ENCODE measurements at places on chromosomes 7 and 10. TPM values are rescaled to one million over a fixed set of nuclear protein-coding genes. Genes with fewer than 3 reads are reported as not detected.

DNA sequence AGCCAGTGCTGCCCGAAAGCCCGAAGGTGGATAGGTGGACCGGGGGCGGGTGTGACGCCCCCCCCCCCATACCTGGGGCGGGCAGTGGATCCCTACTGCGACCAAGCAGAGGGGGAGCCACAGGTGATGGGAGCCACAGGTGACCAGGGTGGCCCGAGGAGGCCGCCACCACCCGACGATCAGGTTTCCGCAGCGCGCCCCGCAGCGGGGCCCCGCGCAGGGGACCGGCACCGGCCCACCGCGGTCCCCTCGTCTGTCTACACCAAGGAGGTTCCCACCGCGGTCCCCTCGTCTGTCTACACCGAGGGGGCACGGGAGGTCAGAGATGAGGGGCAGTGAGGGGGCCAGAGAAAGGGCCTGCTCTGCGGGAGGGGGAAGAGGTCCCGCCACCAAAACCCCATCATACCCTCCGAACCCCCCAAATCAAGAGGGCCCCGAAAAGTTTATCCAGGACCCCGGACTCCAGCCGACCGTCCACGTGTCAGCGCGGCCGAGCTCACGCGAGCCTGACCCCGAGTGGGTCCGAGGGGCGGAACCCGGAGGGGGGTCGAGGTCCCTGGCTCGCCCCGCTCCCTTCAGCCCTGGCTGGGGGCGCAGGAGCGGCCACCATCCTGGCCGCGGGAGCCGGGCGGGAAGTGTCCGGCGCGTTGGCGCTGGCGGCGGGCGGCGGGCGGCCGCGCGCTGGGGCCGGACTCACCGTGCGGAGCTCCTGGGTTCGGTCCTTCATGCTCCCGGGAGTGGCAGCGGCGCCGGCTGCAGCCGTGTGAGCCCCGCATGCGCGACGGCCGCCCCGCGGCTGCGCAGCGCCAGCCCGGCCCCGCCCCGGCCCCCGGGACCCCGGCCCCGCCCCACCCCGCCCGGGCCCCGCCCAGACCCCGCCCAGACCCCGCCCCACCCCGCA lies at the start of gene STX1A:
TSS of gene STX1A (minus strand) at position 765 of the 901 bp plus-strand sequence. CDS start at position 727, 38 bp downstream.
- no peak for DNase-seq

The NRP1 gene
- polyA plus RNA-seq = 158 TPM

GRCh38 chr7:1619152-1620079 lies 49.6 kb upstream of the PSMG3 start:
- no peak for DNase-seq

DNA sequence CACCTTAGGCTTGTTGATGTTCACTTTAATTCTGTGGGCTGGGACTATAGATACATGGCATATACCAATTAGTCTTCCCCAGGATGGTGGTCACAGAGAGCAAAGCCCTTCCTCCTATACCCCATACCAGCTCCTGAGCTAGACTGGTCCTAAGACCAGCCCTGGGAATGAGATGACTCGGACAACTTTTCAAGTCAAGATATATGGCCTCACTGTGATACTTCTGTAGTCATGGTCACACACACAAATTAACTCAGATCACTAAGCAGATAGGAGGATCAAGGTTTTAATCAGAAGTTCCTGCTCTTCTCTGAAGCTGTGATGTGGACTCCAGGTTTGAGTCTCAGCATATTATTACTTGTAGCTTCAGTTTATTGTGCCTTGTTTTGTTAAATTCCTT lies 53.1 kb downstream of the SLK start:
- DNase-seq = no peak

GRCh38 chr10:110535958-110536891 lies 31.3 kb upstream of the SMC3 start:
- DNase-seq = no peak

Data from renal pelvis (tissue), 12 donors.